PC-9 (cell line): ENCODE measurements at places on chromosomes 4 and X.

DNA sequence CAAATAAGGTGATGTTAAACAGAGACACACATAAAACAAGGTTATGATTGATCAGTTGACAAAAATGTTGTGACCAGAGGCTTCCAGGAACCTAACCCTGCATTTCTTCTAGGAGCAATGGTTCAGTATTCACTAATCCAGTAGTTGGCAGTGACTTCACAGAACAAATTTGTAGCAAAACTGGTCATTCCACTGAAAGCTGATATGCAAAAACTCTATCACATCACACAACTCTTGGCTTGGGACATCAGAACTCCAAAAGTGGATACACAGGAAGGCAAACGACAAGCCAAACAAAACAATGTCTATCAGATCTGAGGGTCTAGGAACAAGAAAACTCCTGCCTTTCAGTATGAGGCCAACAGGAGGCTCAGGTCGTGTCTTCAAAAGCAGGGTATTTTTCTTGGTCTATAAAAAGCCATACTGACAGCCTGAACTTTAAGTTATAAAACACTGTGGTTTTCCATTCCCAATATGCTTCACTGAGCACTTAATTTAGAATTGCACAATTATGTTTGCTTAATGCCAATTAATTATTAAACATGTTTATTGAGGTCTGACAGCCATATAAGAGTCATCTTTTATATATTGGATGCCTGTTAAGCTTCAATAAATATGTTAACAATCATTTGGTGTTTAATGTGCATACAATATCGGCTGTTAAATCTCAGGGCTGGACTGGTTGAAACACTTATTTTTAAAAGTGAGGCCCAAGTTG is 45.6 kb downstream of the SOD3 start:
- DNase-seq: peak; percentile 49

DNA sequence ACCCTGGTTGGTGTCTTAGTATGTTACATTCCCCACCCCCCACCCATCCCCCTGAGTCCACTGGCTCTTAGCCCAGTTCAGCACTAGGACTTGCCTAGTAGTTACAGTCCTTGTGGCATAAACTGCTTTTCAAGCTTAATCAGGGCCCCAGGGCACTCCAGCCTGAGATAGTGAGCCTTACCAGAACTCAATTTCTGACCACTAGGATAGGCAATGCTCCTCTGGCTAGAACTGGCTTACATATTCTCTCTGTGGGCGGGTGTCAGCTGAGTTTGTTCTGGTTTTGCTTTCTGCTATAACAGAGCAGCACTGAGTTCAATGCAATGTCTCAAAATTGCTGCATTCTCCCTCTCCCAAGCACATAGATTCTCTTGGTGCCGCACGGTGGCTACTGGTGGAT is 391.4 kb upstream of the DIPK2B start:
- no peak for DNase-seq

DNA sequence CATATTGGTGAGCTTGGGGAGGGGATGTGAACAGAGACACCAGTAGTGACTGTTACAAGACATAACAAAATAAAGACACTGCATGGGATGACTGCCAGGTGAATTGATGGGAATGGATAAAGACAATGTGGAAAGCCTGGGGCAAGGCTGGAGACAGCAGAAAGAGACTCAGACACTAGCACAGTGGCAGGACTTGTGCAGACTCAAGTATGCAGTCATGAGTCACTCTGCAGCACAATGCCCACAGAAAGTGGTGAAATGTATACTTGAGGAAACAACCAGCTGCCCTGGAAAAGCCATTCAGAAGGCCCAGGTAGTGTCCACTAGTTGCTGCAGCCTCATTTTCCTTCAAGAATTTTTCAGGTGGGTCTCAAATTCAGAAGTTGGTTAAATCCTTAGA is 452.3 kb downstream of the MID1IP1 start:
- DNase-seq: no peak

- DNase-seq: no peak
Measured at GRCh38 chrX:18719852-18720251, 12.4 kb downstream of the PPEF1 start.

DNA sequence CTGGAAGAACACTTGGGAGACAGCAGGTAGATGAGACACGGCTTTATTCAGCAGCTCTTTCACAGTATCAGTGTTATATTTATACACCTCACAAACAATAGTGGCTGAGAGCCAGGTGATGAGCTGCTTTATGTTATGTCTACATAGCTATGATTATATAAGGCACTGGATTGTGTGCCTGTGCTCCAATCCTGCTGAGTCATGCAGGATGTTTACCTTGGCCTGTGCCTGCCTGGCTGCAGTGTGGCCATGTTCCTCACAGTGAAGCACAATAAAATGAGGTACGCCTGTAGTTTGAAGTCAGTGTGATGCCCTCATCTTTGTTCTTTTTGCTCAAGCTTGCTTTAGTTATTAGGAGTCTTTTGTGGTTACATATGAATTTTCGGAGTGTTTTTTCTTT is 31.3 kb downstream of the CXCL13 start:
- DNase-seq: peak; percentile 51
